ENCODE measurements at places on chromosomes 13 and 19.

GRCh38 chr19:41521931-41522555, 53.9 kb upstream of the CEACAM21 start:
- DNase-seq: no peak

DNA sequence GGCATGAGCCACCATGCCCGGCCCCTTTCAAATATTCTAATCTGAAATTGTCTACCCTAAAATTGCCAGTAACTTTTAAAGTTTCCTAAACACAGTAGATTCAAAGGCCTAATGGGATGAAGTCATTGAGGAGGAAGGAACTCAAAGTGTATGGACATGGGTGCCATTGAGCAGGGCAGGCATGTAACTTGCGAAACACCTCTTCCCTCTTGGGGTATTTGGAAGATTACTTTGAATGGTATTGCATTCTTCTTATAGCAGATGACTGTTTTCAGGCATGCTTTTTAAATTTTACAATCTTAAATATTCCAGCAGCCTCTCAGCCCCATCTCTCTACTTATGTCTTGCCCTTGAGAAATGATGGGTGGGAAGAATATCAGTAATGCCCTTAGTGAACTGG, 21.0 kb downstream of the TM9SF2 start:
- DNase-seq: peak; percentile 62

- DNase-seq: no peak
Observed at GRCh38 chr19:4979211-4979807, 10.4 kb downstream of the KDM4B start.

- DNase-seq: peak; percentile 49
Observed at GRCh38 chr19:55158848-55159749, 1.6 kb upstream of the TNNI3 start.

- no peak for DNase-seq
Observed at GRCh38 chr13:36870050-36870692, 49.9 kb downstream of the SMAD9 start.
